Activated CD8-positive, alpha-beta memory T cell treated with anti-CD3 and anti-CD28 coated beads for 4 hours (primary cell): ENCODE measurements at places on chromosomes 16 and 17.

- DNase-seq, result no peak
These were observed 8.3 kb upstream of the HOXB2 start for GRCh38 chr17:48553190-48553547.

DNA sequence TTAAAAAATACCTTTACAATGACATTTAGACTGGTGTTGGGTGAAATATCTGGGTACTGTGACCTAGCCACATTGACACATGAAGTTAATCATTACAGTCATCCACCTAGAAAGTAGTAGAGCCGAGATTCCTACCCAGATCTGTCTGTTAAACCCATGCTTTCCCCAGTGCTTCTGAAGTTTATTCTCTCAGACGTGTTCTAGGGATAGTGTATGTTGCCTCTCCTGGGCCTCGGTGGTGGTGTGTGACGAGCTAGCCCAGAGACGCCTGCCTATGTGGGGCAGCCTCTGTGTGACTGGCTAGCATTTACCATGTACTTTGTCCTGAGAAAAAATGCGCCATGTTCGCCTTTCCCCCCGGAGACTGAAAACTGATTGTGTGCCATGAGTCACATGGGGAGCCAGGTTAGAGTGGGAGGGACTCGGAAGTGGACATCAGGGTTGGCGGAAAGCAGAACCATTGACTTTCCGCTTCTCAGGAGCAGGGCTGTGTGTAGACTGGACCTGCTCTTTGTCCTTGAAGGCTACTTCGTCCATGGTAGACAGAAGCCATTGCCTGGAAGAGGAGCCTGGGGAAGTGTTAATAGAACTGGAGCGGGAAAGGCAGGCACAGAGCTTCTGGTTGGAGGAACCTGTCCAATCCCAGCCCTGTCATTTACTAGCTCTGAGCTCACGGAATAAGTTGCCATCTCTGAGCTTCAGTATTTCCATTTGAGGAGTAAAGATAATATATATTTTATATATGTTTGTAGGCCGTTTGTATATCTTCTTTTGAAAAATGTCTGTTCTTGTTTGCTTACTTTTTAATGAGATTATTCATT is 235.5 kb downstream of the SNX29 start:
- no peak for DNase-seq

DNA sequence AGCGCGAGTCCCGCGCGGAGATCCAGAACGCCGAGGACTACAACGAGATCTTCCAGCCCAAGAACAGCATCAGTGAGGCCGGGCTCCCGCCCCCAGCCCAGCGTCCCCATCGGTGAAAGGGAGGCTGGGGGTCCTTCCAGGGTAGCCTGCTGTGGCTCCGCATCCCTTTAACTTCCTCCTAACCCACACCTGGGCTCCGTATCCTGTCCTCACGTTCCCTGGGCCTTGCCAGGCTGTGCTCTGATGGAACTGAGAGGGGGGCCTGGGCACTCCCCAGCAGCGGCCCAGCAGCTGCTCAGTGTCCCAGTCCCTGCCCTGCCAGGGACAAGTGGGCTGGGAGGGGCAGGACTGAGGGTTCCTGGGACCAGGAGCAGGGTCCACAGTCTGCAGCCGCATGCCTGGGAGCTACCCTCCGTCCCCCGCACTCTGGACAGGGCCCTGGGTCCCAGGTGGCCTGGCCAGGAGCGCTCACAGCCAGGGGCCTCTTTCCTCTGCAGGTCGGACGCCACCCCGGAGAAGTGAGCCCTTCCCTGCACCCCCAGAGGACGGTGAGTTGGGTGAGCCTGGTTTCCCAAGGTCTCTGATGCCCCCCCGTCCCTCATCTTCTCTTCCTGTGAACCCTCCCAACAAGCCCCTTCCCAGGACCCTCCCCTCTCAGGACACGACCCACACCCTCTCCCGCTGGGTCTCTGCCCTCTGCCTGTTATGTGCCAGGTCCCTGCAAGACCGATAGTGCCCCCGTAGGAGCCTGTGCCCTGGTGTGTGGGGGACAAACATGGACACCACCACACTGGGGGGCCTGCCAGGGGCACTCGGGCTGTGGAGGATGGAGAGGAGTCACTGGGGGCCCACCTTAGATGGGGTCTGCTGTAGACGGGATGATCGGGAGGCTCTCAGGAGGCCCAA is 18.1 kb downstream of the KATNB1 start:
- no peak for DNase-seq

- no peak for DNase-seq
These were observed 50.9 kb downstream of the CYB561 start for GRCh38 chr17:63395075-63395805.

DNA sequence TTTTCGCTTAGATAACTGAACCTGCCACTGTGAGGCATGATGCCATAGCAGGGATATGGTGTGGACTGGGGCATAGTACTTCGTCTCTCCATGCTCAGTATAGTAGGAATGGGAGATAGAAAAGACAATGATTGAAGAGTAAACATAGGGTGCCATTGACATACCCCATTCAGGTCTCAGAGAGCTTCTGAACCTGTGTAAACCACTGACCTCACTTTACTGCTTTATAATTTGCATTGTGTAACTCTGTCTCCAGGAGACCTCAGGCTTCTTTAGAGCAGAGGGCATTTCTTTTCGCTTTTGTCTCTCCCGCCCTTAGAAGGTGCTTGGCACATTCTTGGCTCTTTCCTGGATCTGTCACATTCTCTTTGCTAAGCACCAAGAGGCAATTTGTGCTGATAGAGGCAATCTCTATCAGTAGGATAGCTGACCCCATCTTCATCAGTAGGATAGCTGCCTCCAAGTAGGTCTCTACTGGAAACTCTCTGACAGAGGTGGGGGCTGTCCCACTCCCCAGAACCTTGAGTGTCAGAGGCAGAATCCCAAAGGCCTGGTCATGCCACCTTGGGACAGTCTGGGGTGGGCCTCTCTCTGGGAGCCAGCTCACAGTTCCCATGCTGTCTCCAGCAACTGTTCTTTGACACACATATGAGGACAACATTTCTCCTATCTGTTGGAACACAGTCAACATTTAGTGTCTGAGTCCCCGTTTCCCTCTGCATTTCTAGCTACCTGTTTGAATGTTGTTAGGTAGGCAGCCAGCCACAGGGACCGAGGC is 181.9 kb downstream of the UTP18 start:
- DNase-seq, result no peak

GRCh38 chr16:78750611-78751010 is 651.2 kb downstream of the WWOX start:
- no peak for DNase-seq

GRCh38 chr17:46167826-46168569 is 25.2 kb downstream of the KANSL1 start:
- no peak for DNase-seq
